ENCODE measurements at places on chromosomes 5 and 9. TPM values are rescaled to one million over a fixed set of nuclear protein-coding genes. Genes with fewer than 3 reads are reported as not detected.

SPAG8 gene
- total RNA-seq: 1.2 TPM

CER1 gene
- not detected for total RNA-seq

ANGPTL2 gene
- total RNA-seq: 3.8 TPM

NKD2 gene
- total RNA-seq: 0.70 TPM

NUTM2F gene
- total RNA-seq: not detected

DBH gene
- total RNA-seq: not detected

F2RL1 gene
- 26.8 TPM for total RNA-seq

OTULIN gene
- total RNA-seq: 12.4 TPM

ARL14EPL gene
- total RNA-seq: not detected

SH3TC2 gene
- total RNA-seq: 8.7 TPM

TERT gene
- not detected for total RNA-seq

RANBP3L gene
- total RNA-seq: 0.08 TPM

RORB gene
- 0.82 TPM for total RNA-seq

FBN2 gene
- 0.38 TPM for total RNA-seq

SELENOP gene
- 2.6 TPM for total RNA-seq

LURAP1L gene
- total RNA-seq: 29.0 TPM

TENT4A gene
- 8.9 TPM for total RNA-seq

AGXT2 gene
- not detected for total RNA-seq

PCDHGB2 gene
- total RNA-seq: 1.6 TPM

GRXCR2 gene
- total RNA-seq: not detected

GABRA6 gene
- not detected for total RNA-seq

CCNJL gene
- total RNA-seq: 1.6 TPM
